ENCODE measurements at places on chromosomes 7 and 10.

DNA sequence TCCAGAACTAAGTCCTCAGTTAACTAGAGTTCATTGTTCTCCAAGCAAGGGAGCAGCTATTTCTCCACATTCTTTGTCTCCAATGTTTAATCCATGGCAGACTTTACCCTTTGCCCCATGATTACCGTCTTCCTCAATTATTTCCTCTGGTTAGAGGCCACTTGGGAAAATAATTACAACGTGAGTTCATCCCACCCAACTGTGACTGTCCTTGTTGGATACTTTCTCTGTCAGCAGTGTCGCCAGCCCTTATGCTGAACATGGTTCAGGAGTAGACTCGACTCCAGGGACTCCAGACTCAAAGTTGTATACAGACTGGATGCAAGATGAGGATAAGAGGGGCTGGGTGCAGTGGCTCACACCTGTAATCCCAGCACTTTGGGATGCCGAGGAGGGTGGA is 17.1 kb upstream of the SEPHS1 start:
- no peak for DNase-seq

- DNase-seq, result no peak
These were observed 58.4 kb downstream of the CHCHD3 start for GRCh38 chr7:133023370-133024071.

DNA sequence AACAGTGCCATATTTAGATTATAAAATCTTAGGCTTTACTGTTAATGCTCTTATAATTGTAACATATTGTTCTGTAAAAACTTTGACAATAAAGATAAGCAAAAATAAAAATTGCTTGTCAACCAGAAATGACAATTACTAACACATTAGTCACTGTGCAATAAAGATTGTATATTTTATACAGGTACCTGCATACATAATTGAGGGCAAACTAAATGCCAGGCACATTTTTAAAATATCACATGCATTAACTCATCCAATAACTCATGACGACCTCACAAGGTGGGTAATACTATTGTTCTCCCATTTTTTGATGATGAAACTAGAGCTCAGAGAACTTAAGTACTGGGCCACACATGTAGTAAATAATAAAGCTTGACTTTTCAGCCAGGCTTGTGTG is 1020.2 kb upstream of the C7orf33 start:
- no peak for DNase-seq

- no peak for DNase-seq
These were observed 59.3 kb upstream of the SDK1 start for GRCh38 chr7:3241686-3242258.

- no peak for DNase-seq
These were observed 17.7 kb upstream of the ASB4 start for GRCh38 chr7:95467912-95468607.

DNA sequence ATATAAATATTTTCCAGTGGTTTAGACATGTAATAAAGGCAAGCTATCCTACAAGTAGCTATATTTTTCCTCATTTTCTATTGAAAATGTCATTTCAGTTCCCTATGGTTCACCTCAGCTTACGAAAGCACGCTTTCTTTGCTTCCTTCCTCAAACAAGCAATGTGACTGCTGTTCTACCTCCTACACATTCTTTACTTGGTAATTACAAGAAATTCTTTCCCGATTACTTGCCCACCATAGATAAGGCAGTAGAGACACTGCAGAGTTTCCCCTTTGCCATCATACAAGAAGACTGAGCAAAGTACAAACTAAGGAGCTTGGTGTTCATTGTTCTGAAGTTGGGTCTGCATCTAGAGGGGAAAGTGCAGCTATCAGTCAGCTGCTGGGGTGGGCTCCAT is 249.4 kb downstream of the CRPPA start:
- no peak for DNase-seq

GRCh38 chr7:90918303-90918702 is 322.2 kb downstream of the CDK14 start:
- no peak for DNase-seq

GRCh38 chr7:5694912-5695726 is 86.3 kb downstream of the RNF216 start:
- peak; percentile 38 for DNase-seq
